Stimulated activated CD4-positive, alpha-beta T cell treated with anti-CD3 and anti-CD28 coated beads, Interleukin-1b, Interleukin-23, amount 100 ng/mL, for 4 hours (primary cell): ENCODE measurements at places on chromosomes 4 and X.
A peak's percentile ranks its signal among the peaks of the same experiment; 100 is the strongest.

DNA sequence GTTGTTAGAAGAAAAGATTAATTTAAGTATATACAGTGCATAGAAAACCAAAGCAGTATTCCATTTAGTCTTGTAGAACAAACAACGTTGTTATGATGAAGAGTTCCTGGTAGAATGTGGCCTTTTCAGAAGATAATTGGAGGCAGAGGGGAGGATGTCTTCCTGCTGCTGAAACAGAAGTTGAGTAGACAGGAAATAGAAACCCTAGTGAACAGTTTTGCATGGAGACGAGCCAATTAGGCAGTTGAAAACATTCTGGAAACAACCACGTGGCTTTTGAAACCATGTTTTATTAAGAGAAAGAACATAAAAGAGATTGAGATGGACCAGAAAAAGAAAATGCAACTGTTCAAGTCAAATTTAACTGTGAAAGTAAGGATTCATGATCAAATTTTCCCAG lies 325.2 kb downstream of the CAMK2D start:
- DNase-seq, result no peak

GRCh38 chr4:8838961-8839431 lies 32.6 kb downstream of the HMX1 start:
- no peak for DNase-seq

DNA sequence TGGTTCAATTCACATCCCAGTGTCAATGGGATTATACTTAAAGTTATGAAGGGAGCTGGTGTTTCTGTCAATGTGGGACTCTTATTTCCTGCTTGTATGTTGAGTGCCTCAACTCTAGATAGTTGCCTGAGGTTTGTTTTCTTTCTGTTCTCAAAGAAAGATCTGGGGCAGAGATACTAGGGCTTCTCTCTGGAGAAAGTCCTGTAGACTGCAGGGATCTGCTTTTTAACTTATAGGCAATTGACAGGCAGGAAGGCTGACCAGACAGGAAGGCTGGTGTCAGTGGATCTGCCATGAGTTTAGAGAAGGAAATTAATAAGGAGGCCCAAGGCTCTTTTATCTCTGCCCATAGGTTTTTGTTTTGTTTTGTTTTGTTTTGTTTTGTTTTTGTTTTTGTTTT lies 64.0 kb upstream of the PRKX start:
- no peak for DNase-seq

GRCh38 chr4:101885574-101885973 lies 95.0 kb downstream of the BANK1 start:
- DNase-seq, result no peak

DNA sequence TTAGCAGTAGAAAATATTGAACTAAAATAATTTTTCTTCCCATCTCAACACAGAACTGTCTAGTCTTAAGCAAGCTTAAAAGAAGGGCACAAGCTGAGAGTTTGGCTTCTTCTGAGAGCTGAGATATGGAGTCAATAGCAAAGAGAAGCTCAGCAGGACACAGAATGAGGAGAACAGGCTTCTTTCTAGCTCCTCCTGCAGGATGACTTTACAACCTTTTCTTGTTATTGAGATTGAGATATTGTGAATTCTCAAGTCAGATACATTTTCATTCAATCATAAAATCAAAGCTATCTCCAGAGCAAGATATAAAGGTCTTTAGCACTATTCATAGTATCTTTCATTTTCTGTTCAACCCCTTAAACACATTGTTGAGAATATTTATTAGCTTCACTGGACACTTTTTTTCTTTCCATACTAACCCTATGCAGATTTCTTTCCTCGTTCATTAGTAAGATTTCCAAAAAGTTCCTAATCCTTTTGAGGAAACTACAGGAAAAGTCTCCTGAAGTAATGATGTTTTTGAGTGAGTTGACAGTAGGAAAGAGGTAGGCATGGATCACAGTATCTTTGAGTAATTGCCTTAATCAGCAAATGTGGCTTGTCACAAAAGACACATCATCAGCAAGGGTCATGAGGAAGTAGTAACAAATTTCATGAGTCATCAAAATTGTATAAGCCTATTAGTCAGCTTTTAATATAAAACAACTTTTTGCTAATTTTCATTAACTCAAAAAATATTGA lies 17.8 kb upstream of the CXCL3 start:
- DNase-seq, result no peak

DNA sequence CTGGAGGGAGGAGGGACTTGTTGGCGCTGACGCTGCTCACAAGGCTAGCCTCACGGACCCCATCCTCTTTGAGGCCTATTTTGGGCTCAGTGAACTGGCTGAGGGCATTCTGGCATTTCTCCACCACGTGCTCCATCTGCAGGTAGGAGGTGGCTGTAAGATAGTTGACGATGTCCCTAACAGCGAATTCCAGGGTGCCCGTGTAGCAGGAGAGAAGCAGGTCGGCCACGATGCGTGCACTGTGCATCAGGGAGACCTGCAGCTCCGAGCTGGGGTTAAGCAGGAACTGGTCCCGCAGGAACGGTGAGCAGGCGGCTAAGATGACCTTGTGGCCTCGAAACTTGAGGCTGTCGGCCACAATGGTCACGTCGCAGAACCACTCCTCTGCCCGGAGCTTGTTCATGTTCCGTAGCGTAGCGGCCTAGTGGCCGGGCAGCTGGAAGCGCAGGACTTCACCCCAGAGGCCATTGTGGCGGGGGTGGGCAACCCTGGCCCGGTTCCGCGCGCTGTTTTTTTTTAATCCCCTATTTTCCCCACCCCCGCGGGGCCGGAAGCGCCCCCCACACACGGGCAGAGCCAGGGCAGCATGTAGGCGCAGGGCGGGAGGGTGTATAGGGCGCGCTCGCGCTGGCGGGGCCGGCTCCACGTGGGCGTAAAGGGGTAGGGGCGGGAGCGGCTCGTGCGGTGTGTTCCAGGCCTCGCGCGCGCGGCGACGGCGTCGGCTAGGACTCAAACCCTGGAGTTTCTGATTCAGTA lies 73.2 kb downstream of the UBE2K start:
- no peak for DNase-seq

DNA sequence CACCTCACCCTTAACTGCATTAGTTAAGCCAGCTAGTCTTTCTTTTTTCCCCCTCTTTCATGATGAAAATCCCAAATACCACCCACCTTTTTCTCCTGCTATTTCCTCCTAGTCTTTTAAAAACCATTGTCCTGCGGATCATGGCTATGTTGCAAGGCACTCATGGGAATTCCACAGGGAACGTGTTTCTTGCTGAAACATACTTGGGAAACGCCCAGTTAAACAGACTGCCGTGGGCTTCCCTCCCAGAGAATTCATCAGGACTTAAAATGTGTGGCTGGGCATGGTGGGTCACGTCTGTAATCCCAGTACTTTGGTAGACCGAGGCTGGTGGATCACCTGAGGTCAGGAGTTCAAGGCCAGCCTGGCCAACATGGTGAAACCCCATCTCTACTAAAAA lies 32.2 kb downstream of the XG start:
- no peak for DNase-seq

DNA sequence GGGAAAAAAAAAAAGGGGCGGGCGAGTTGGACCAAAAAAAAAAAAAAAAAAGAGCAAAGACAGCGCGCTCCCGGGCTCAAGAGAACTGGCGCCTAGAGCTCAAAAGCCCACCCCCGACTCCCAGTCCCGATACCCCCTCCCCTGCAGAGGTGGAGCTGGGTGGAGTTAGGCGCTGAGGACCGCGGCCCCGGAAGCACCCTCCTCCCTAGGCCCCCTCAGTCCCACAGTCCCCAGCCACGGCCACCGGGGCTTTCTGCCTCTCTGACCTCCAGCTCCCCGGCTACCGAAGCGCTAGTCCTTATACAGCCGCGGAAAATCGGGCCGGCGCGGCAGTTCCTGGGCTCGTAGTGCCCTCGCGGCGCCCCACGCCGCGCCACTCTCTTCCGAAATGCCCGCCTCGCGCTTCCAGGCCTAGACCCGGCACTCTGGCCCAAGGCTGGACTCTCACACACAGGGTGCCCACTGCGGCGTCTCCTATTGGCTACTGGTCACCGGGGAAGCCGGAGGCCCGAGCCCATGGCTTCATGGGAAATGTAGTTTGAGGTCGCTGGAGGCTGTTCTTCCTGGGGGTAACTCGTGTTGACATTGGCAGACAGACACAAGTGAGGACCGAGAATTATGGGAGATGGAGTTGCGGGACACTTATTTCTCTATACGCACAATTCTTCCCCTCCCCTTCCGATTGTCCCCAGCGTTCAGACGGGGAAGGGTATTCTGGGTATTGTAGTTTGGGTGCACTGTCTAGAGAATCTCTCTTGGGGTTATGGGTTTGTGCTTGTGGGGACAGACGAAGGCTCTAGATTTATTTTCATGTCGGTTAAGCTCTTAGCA lies at the start of gene ENOX2:
Gene ENOX2, minus strand, starts transcription at position 427 of the 831 bp plus-strand sequence. CDS start 199,993 bp downstream, outside the sequence.
- peak; percentile 62 for DNase-seq
